Stimulated activated CD8-positive, alpha-beta memory T cell treated with anti-CD3 and anti-CD28 coated beads, Interleukin-2, amount 100 ng/mL, for 48 hours (primary cell): ENCODE measurements at places on chromosomes 2 and 18.

- no peak for DNase-seq
Measured at GRCh38 chr2:221555494-221555846, 16.6 kb downstream of the EPHA4 start.

- DNase-seq = no peak
Measured at GRCh38 chr2:99572373-99573164, 82.8 kb upstream of the REV1 start.

DNA sequence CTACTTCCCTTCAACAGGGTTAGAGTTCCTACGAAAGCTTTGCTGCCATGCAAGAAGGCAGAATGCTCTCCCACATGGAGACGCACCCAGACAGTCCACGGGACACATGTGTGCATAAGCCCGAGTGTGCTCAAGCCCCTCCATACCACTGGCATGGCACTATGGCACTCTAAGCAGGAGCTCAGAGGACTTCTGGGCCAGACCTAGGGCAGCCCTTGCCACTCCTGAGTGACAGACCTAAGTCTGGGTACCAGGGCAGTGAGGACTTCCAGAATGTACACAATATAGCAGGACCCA is 11.4 kb upstream of the ARID5A start:
- DNase-seq = no peak

GRCh38 chr18:2913398-2914005 is 66.7 kb downstream of the EMILIN2 start:
- no peak for DNase-seq

GRCh38 chr2:89841476-89841840 is 1150.0 kb downstream of the RPIA start:
- DNase-seq = no peak

GRCh38 chr18:45361125-45361851 is 254.0 kb upstream of the SLC14A2 start:
- DNase-seq = no peak

- DNase-seq = no peak
Measured at GRCh38 chr18:48408727-48409590, at the start of gene ZBTB7C. ZBTB7C (minus strand) TSS chr18:48409383.

DNA sequence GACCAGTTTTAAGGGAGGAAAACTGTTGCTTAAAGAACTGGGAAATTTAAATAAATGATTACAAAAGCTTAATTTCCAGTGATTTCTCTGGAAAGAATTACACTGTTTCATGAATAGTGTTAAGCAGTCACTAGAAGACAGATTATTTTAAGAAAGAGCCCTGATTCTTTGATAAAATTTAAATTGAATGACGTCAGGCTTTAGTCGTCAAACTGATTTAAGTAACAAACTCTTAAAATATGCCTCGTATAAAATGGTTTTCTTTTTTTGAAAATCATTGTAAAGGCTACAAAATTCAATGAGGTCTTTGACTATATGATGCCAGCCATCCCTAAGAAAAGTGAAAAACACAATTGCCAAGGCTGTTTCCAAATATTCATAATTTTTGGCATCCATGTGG is 465.0 kb downstream of the NR4A2 start:
- no peak for DNase-seq

GRCh38 chr2:63189026-63189425 is 138.4 kb downstream of the OTX1 start:
- DNase-seq = no peak

DNA sequence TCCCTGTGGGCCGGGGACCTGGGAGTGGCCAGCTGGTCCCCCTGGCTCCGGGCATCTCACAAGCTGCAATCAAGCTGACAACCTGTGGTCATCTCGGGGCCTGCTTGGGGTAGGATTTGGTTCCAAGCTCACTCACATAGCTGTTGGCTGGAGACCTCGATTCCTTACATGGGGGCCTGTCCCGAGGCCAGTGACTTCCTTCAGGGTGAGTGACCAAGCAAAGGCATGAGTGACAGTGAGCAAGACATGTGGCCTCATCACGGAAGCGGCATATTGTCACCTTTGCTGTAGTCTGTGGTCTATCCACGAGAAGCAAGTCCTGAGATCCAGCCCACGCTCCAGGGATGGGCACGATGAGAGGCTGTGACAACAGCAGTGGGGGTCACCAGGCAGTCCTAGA is 131.4 kb upstream of the ID2 start:
- no peak for DNase-seq

DNA sequence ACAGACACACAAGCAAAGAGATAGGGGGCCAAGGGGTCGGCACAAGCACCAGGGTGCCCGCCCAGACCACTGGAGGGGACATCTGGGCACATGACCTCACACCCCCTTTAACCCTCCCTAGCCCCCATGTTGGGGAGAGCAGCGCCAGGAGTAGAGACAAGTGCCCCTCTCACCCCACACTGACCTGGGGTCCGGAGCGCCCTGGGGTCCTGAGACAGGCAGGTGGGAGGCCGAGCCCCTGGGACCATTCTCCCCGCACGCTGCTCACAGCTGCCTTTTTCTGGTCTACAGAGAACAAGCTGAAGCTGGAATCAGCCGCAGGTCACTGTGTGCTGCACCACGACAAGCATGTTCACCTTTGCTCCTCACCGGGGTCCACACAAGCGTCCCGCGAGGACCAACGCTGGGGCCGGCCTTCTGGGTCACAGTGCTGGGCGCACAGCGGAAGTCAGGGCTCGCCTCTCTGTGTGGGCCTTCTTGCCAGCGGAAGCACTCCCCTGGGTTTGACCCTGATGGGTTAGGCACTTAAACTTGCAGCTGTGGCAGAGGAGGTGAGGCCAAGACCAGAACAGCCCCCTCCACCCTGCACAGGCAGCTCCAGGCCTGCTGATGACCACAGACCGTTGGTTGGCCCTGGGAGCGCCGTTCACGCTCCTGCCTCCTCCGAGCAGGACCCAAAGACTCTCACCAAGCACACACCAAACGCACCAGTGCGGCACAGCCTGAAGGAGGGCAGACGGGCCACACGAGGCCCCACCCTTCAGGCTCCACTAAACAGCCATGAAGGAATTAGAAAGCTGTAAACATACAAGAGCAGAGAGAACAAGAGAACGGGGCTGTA is 275.3 kb downstream of the EIPR1 start:
- no peak for DNase-seq

DNA sequence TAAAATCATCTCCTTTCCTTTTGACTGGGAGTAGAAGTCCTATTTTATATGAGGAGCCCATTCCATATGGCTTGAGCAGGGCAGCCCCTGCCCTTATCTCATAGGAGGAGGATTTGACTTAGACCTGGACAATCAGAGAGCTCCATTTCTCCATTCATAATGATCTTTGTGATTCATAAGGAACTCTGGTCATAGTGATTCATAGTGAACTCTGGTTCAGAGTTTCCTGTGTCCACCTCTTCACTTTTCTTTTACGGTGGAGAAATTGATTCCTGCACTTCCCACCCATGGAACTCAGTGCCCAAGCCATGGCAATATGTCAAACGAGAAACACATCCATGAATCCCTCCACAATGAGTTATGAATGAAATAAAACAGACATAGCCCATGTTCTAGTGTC is 12.8 kb upstream of the MYO3B start:
- no peak for DNase-seq

DNA sequence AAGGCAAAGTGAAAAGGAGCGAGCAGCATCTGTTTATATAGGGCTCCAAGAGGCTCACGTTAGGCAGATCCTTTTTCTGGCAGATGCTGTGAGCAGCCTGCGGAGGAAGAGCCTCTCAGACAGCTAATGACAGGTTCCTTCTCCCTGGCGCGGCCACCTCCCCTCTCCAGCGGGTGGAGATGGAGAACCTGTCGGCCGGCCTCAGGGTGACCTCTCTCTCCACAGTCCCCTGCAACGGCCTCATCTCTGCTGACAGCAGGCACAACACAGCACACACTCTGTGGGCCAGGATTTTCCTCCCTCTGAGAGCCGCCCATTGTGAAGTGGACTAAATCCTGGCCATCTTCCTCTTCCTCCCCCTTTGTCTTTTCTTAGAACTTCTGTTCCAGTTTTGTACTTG is 119.8 kb downstream of the PRKCE start:
- no peak for DNase-seq
